Chondrocyte (in vitro differentiated cells): ENCODE measurements at places on chromosomes 5 and 9. TPM values are rescaled to one million over a fixed set of nuclear protein-coding genes. Genes with fewer than 3 reads are reported as not detected.
A peak's percentile ranks its signal among the peaks of the same experiment; 100 is the strongest.

GRCh38 chr5:10161778-10162177, 87.9 kb downstream of the ATPSCKMT start:
- H3K27me3 ChIP-seq, result no peaks in the 10 kb centered on the region
- no peak for DNase-seq
- H3K27ac ChIP-seq, result no peak overlapping the region
- no peaks in the 10 kb centered on the region for H3K4me1 ChIP-seq
- H3K36me3 ChIP-seq, result peaks cover 2% of the 10 kb centered on the region
- H3K4me3 ChIP-seq, result no peak overlapping the region

- no peak overlapping the region for H3K4me3 ChIP-seq
- DNase-seq, result no peak
- no peaks in the 10 kb centered on the region for H3K36me3 ChIP-seq
- H3K4me1 ChIP-seq, result no peaks in the 10 kb centered on the region
These were observed 472.9 kb upstream of the ACTBL2 start for GRCh38 chr5:57955511-57955910.

GRCh38 chr5:73232266-73233041, 59.5 kb downstream of the TMEM174 start:
- no peak overlapping the region for H3K4me3 ChIP-seq
- H3K27me3 ChIP-seq, result peaks cover 11% of the 10 kb centered on the region
- peaks cover 28% of the 10 kb centered on the region for H3K4me1 ChIP-seq
- no peaks in the 10 kb centered on the region for H3K36me3 ChIP-seq

- H3K27me3 ChIP-seq, result no peaks in the 10 kb centered on the region
- peaks cover 34% of the 10 kb centered on the region for H3K4me1 ChIP-seq
- peak overlapping the region; percentile 79 for H3K27ac ChIP-seq
- DNase-seq, result no peak
These were observed 61.7 kb downstream of the OTULIN start for GRCh38 chr5:14726066-14726838.

DNA sequence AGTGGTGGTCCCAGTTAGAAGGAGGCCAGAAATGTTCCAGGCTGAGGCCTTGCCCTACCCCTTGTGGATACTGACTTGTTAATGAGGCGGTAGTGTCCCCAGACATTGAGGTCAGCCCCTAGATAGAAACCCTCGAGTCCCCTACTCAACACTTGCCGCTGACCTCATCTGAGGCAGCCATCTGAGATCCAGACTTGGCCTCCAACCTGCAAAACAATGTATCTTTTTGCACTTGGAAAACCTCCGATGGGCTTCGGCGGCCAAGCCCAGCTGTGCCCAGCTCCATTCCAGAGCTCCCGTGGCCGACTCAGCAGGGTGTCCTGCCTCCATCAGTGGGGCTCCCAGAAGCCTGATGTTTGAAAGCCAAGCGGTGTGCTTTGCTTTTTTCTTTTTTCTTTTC, 122.1 kb downstream of the WNK2 start:
- H3K36me3 ChIP-seq, result peaks cover 2% of the 10 kb centered on the region
- no peak overlapping the region for H3K4me3 ChIP-seq
- H3K4me1 ChIP-seq, result no peaks in the 10 kb centered on the region
- DNase-seq, result peak; percentile 47
- peaks cover 12% of the 10 kb centered on the region for H3K27me3 ChIP-seq

DNA sequence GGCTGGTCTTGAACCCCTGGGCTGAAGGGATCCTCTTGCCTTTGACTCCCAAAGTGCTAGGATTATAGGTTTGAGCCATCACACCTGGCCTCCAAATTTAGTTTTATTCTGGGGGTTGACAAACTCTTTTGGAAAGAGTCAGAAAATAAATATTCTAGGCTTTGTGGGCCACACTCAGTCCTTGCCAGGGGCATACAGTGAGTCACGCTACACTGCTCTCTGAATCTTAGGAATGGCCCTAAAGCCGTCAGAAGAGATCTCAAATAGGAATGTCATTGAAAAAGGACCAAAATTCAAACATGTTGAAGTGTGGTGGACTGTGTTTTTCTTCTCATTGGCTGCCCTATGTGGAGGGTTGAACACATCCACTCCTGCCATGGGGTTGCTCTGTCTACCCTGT, 127.7 kb upstream of the BASP1 start:
- H3K4me1 ChIP-seq, result peaks cover 11% of the 10 kb centered on the region
- no peaks in the 10 kb centered on the region for H3K27me3 ChIP-seq
- DNase-seq, result no peak
- H3K27ac ChIP-seq, result no peak overlapping the region
- no peak overlapping the region for H3K4me3 ChIP-seq

ANKRD31 gene
- total RNA-seq, result 0.10 to 0.24 TPM (median 0.18 TPM) in 3 replicates

ANKRD20A1 gene
- 0.21 to 2.5 TPM (median 0.72 TPM) in 3 replicates for total RNA-seq

LRRC19 gene
- not detected in 3 replicates for total RNA-seq

HTR4 gene
- not detected in 3 replicates for total RNA-seq

MEIKIN gene
- total RNA-seq, result not detected in 3 replicates

GFI1B gene
- total RNA-seq, result not detected in 3 replicates
